ENCODE measurements at places on chromosomes 1 and 21. TPM values are rescaled to one million over a fixed set of nuclear protein-coding genes. Genes with fewer than 3 reads are reported as not detected.

Gene MYCL
- total RNA-seq = 0.69 TPM

Gene GJC2
- 5.1 TPM for total RNA-seq

Gene XCL2
- total RNA-seq = not detected

Gene PTPRF
- total RNA-seq = 55.8 TPM

Gene TFB2M
- 12.8 TPM for total RNA-seq

Gene KHDRBS1
- total RNA-seq = 68.4 TPM

Gene FCRL5
- 0.13 TPM for total RNA-seq

Gene CYP4A22
- 0.27 TPM for total RNA-seq

Gene ADORA1
- 0.16 TPM for total RNA-seq

Gene S100A1
- 8.3 TPM for total RNA-seq

Gene AADACL3
- total RNA-seq = not detected

Gene POU3F1
- total RNA-seq = not detected

Gene LRRC8C
- total RNA-seq = 5.6 TPM

DNA sequence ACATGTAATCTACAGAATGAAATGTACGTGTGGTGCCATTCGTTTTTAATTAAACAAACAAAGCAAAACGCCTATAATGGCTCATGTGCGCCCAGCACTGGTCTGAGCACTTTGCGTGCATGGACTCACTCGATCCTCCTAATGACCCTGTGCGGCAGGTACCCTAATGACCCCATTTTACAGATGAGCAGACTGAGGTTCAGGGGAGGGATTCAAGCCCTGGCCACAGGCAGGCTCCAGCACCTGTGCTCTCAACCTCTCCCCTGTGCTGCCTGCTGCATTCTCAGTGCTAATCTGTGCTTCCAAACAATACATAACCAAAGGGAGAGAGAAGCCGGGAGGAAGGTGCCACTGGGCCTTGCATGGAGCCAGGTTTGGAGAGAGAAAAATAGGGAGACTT is 124.2 kb upstream of the ZBTB40 start:
- ATAC-seq = no peak

DNA sequence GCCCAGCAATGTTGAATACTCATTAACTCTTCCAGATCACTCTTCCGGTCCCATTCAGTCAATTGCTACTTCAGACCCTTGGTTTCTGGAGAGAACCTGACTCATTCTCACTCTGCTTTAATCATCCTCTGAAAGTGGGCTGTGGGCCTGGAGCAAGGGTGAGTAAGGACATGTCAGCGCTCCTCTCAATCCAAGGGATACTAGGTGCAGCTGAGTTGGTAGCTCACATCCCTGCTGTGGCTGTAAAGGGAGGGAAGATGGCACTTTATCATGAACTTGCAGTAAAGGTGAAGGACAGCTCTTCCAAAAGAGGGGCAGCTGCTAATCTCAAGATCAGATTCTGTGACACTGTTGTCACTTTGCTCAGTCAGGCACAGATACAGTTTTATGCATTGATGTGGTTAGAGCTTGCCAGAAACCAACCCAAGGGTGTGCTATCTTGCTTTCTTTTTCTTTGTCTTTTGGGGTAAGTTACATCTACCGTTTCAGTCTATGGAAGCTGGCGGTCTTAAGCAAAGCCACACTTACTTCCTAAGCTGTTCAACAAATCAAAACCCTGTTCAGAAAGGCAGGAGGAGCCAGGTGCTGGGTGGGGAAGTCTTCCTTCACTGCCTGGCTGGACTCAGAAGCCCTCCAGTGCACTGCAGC is 26.5 kb upstream of the NTPCR start:
- no peak for ATAC-seq

- no peak for ATAC-seq
These were observed 90.5 kb downstream of the VWA5B1 start for GRCh38 chr1:20381045-20381641.

DNA sequence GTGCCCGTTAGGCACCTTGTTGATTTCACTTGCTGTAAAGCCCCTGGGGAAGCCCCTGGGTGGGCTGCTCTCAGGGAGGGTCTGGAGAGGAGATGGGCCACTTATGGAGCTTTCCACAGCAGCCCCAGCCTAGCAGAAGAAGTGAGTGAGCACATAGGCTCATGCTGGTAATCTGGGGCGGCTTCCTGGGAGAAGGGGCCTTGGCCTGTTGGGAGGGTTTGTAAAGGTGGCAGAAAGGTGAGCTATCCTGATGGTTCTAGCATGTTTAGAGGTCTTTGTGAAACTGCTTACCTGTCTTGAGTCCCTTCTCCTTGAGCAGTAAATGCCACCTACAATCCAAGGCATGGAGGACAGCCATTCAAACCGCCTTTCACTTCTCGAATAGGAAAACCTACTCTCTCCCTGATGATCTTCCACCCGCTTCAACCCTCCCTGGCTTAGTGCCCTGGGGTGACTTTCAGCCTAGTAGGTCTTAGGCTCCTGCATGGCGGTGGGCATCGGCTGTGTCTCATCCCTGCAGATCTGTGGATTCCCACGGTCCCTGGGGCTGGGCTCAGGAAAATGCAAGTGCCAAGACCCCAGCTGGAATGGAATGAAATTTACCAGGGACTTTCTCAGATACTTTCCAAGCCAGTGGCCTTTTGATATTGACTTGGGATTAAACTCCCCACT is 87.6 kb upstream of the SELENON start:
- ATAC-seq = no peak

GRCh38 chr1:26539722-26540121 is 10.2 kb downstream of the RPS6KA1 start:
- ATAC-seq = no peak

DNA sequence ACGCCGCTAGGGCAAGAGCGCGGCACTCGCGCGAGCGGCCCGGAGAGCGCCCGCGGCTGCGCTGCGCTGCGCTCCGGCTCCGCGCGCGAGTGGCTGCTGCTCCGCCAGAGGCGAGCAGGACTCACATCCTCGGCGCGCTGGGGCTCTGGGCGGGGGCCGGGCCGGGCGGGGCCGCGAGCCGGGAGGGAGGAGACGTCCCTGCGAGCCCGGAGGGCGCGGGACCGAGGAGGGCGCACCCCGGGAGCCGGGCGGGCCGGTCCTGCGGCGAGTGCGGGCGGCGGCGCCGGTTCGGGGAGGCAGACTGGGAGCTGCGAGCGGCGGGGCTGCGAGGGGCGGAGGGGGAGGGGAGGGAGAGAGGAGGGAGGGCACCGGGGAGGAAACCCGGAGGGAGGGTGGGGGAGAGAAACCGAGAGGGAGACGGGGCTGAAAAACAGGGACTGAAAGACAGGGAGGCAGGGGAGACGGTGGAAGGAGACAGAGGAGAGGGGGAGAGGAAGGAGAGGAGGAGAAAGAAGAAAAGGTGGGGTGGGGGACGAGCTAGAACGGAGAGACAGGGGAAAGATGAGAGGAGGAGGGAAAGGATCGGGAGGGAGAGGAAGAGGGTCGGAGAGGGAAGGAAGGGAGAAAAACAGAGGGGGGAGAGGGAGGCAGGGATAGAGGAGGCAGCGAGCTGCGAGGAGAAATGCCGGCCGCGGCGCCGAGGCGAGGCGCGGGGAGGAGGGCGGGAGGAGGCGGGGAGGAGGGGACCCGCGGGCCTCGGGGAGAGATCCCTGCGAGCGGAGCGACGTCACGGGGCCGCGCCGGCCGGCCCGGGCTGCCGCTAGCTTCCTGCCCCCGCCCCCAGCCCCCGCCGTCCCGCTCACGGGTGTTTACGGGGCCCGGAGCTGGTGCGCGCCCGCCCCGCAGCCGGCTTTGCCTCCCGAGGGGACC is at the start of gene CAMK2N1:
CAMK2N1 (minus strand) TSS at position 684 of the 930 bp plus-strand sequence. CDS start 831 bp downstream, outside the sequence.
- peak; percentile 89 for ATAC-seq

- ATAC-seq = no peak
These were observed 399.6 kb downstream of the TBX15 start for GRCh38 chr1:118588566-118588965.

- ATAC-seq = no peak
These were observed 22.1 kb downstream of the SOX13 start for GRCh38 chr1:204094856-204095634.

DNA sequence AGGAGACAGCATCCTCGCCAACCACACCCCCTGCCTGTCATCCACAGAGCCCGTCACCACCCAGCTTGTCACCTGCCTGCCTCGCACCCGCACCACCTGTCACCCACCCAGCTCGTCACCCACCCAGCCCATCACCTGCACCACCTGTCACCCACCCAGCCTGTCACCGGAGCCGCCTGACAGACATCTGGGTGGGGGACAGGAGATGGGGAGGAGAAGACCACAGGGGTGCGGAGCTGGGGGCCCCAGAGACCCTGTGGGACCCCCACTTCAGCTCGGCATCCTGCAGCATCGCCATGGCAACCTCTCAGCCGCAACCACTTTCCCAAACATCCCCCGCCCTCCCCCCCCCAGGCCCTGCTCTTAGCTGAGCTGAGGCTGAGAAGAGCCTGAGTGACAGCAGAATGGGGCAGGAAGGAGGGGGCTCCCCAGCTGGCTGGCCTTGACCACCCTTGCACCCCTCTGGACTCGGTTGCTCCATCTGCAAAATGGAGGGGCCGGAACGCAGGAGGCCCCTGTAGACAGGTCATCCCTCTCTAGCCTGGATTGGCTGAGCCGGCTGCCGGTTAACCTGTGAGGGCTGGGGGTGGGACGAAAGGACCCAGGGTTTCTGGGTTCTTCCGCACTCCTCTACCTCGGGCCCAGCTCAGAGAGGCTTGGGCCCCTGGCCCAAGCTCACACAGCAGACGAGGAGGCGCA is 11.6 kb downstream of the AHDC1 start:
- ATAC-seq = no peak

GRCh38 chr1:58933599-58933926 is 149.7 kb upstream of the JUN start:
- no peak for ATAC-seq

- ATAC-seq = no peak
These were observed 37.0 kb upstream of the PARP1 start for GRCh38 chr1:226444901-226445300.

- ATAC-seq = no peak
These were observed 61.7 kb downstream of the ITSN1 start for GRCh38 chr21:33703750-33704606.

DNA sequence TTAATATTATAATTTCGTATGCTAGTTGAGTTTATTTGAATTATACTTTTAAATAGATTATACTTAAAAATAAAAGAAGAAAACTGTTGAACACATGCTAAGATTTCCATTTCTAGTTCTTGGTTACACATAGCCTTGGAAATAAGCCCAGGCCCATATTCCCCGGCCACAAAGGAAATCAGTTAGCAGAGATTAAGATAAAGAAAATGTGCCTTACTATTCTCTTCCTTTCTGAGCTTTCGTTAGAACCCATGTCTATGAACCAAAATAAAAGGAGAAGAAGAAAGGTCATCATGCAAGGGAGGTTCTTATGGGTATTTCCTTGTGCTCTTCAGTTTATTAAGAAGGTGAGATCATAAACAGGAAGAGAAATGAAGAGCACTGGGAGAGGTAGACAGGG is 32.3 kb upstream of the CRP start:
- ATAC-seq = no peak

GRCh38 chr1:21903638-21904453 is 33.3 kb downstream of the HSPG2 start:
- ATAC-seq = no peak

DNA sequence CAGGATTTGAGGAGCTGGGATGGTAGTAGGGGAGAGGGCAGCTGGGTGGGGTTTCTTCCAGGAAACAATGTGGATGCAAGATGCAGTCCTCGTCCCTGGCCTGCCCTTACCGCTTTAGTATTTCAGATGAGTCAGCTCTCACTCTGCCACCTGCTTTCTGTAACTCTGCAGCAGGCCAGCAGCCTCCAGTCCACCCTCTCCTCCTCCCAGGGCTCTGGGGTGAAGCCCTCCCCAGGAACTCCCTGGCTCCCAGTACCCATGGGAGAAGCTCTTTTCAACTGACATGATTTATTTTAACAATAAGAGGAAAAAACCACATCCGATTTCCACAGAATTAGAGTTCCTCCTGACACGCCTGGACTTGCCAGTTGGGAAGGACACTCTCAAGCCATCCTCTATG is 39.0 kb upstream of the IL20 start:
- no peak for ATAC-seq

GRCh38 chr1:206514813-206515387 is 7.6 kb downstream of the RASSF5 start:
- ATAC-seq = peak; percentile 37

- ATAC-seq = no peak
These were observed 24.8 kb downstream of the CCSAP start for GRCh38 chr1:229318056-229318455.

DNA sequence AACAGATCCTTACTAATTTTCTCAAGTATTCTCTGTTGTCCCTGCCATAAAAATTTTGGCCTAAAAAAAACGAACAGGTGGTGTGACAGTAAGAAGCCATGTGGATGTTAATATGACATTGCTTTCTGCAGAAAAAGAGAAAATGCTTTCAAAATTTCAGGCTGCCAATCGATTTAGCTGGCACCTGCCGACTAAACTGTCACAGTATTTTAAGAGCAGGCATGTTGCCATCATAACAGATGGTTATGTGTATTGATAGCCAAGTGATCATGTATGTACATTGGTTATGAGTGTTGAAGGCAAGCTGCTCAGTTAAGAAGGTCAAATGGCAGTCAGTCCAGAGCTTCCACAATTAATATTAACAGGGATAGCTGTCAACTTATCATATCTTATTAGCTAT is 1017.0 kb downstream of the MRPL39 start:
- ATAC-seq = no peak

- no peak for ATAC-seq
These were observed 260.6 kb upstream of the VAMP3 start for GRCh38 chr1:7510389-7510931.

DNA sequence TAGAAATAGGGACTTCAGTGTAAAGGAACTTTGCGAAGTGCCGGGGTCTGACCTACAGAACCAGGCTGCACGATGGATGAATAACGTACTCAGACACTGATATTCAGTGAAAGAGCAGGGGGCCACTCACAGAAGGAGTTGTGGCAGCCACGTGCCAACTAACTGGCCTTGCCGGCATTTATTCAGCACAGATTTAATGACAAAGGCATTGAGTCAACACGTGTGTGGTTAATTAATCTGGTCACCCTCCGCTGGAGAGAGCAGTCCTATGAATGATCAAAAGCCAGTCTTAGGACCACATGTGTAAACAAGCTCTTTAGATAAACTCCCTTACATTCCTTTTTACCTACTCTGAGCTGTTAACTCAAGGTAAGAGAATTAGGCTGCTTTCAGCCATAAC is 6.2 kb upstream of the B3GALT2 start:
- no peak for ATAC-seq

Data from gastroesophageal sphincter (tissue), 4 donors.